ENCODE measurements at places on chromosomes 1 and 21.
A peak's percentile ranks its signal among the peaks of the same experiment; 100 is the strongest.

DNA sequence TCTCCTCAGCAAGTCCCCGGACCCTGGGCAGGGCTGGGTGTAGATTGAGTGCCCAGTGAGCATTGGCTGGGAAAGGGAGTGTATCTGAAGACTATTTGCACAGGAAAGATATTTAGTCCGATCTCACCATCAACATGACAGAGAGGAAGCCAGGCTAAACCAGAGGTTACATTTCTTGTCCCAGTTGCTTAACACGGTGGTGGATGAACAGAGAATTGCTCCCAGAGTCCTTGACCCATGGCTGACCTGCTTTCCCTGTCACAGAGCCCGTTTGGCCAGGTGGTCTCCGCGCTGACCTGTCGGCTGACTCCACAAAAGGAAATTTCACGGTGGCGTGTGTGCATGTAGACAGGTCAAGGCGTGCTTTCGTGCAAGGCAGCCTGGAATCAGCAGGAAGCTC, 83.5 kb downstream of the BEND5 start:
- DNase-seq, result no peak

- DNase-seq, result peak; percentile 80
These were observed 51.4 kb upstream of the LRIG2 start for GRCh38 chr1:113021430-113022085.

- DNase-seq, result no peak
These were observed 3.4 kb downstream of the S100A10 start for GRCh38 chr1:151990058-151990855.

DNA sequence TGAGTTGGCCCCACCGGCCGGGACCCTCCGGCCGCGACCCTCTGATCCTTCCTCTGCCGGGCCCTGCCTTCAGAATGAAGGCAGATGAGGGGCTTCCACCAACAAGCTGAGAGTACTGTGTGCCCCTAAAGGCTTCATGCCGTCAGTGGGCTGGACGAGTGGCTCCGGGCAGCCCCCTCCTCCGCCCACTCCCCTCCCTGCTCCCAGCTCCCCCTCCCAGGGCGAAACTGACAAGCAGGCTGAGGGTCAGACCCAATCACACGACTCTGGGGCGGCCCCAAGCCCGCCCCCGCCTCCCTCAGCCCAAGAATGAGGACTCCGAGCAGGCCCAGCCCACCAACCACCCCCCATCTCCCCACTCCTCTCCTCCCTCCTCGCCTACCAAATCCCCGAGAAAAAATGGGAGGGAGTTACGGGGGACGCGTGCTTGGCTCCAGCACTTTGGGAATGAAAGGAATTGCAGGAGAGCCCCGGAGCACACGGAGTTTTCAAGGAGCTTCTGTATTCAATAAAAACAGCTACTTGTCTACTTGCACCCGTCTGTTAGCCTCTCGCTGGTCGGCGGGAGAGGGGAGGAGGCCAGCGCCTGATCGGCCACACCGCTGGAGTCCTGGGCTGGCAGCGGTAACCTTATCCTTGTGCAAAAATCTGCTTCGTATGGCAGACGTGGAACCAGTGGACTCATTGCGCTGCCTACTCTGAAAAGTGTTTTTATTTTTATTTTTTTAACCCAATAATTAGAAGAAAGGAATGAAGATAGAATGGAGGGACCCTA, at the start of gene COL11A1:
TSS of gene COL11A1 (minus strand) at position 147 of the 775 bp plus-strand sequence. CDS start 344 bp downstream, outside the sequence.
- no peak for DNase-seq

- no peak for DNase-seq
These were observed 4.6 kb downstream of the MIB2 start for GRCh38 chr1:1619917-1620361.

- peak; percentile 21 for DNase-seq
These were observed 148.5 kb downstream of the TENT5C start for GRCh38 chr1:117754061-117754969.

- DNase-seq, result no peak
These were observed 77.5 kb upstream of the HMCN1 start for GRCh38 chr1:185656663-185657062.

DNA sequence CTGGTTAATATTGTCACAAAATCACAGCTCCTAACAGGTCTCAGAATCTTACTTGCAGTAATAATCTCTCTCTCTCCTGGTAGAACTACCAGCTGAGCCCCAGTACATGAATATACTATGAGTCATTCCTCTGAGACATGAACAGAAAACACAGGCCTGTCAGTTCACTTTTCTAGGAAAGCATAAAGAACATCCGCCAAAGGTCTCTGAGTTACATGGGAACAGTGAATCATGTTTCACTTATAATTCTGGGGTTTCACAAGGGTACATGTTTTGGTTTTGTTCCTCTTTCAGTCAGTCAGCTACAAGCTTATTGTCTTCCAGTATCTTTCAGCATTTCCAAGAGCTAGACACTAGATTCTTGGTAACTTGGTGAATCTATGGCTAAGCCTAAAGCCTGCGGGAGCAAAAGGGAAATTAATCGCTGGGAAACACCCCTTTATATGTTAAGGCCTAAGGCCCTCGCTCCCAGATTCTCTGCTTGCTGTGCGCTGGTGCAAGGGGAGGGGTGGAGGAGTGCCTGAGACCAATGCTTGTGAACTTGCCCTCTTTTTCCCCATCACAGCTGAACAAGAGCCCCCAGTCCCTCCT, 31.7 kb downstream of the IFNGR2 start:
- no peak for DNase-seq

DNA sequence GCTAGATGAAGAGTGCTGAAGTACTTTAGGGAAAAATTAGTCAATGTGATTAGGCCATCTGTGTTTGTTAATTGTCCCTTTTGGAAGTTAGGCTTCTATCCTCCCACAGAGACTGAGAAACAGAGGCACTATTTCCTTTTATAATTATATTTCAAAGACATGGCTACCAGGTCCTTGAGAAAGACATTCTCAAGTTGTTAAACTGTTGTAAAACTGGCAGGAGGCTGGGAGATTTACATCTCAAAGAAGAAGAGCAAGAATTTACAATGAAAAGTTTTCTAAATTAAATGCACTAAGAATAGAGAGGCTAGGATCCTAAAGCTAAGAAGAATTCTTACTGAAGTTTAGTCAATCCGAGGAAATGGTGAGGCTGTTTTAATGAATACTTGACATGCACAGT, 74.0 kb upstream of the BRINP3 start:
- no peak for DNase-seq

- DNase-seq, result no peak
These were observed 1442.6 kb upstream of the B3GALT2 start for GRCh38 chr1:194629011-194629410.

GRCh38 chr1:170518965-170519364, 13.0 kb upstream of the GORAB start:
- DNase-seq, result no peak

DNA sequence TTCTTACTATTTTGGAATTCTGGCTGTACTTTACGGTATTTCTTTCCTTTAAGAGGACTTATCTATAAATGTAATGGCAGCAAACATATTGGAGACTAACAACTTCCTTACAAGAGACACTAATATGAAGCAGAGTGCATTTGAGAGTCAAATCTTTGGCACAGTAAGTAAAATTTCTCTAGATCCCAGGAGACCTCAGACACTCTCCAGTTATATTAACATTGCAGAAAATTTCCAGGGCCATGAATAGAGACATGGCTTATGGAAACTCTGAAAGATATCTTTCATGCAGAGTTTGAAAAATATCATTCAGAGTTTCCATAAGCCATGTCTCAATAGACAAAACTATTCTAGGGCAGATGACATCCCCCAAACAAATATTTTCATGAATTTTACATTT, 51.2 kb downstream of the IL23R start:
- no peak for DNase-seq

- no peak for DNase-seq
These were observed 155.9 kb downstream of the PLXNA2 start for GRCh38 chr1:208088319-208088718.

DNA sequence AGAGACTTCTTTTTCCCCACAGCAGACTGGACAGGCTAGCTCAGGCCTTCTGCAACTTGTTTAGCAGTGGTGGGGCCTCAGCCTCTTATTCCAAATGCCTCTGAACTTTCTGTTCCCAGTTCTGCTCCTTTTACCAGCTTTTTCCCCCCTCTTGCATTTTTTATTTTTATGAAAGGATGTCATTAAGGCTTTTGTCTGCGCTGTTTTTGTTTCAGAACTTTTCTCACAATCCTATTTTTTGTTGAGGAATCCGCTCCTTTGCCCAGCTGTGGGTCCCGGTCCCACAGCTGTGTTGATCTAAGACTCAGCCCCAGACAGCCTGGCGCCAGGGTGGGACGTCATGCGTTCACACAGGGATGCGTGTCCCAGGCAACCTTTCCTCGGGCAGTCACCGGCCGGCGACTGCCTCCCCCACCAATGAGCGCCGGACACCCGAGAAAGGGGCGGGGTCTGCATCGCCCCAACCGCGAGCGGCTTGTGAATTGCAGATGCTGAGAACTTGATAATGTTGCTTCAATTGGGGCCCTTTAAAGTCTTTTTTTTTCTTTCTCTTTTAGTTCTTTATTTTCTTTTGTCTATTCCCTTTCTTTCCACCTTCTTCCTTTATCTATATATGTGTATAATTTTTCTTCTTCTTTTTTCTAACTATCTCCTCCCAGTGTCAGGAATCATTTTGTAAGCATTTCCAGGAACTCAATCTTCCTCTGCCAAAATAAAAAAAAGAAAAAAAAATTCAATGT, 3.0 kb upstream of the ID3 start:
- peak; percentile 99 for DNase-seq

DNA sequence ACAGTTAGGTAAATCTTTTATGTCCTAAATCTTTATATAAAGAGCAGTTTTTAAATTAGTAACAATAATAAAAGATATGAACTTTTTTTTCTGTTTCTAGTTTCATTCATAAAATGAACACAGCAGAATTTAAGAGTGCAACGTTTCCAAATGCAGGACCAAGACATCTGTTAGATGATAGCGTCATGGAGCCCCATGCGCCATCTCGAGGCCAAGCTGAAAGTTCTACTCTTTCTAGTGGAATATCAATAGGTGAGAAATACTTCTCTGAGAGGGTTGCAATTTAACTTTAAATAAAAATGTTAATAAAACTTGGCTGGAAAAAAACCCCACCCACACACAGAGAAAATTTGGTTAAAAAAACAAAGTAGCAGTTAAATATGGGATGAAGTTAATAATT, 15.0 kb upstream of the ANGPTL1 start:
- no peak for DNase-seq

DNA sequence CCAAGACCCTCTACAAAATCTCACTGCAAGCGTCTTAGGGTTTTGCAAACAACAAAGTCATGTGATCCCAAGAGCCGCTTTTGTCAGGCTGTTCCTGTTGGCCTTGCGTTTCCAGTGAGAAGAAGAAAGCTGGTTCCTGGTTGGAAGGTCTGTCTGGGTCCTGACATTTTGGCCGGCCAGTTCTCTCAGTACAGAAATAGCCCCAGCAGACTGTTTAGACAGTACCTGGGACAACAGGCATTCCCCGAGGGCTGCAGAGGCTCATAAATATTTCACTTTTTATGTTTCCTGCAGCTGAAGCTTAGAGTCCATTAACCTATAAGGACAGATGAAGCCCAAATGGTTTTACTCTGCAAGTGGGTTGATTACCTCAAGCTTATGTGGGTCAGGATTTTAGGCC, 8.6 kb downstream of the GPR137B start:
- DNase-seq, result no peak

DNA sequence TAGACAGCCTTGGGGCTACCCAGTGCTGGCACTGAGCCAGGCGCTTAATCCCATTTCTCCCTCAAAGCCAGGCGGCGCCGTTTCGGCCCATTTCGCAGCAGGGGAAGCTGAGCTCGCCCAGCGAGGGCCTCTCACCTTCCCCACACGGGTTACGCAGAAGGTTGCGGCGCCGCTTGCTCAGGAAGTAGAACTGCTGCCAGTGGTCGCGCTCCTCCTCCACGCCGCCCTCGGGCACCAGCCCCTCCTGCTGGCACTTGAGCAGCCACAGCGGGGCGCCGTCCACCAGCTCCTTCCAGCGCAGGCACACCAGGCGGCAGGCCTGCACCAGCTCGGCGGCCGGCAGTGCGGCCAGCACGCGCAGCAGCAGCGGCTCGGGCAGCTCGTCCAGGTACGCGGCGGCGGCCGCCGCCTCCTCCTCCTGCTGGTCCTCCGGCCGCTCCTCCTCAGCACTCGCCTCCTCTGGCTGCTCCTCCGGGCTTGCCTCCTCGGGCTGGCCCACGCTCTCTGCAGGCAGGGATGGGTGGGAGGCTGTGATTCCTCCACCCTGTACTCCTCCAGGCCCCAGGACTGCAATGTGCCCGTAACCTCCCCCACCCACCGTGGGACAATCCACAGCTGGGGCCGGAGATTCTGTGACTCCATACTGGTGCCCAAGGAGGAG, 3.8 kb downstream of the FBXO2 start:
- DNase-seq, result peak; percentile 59

DNA sequence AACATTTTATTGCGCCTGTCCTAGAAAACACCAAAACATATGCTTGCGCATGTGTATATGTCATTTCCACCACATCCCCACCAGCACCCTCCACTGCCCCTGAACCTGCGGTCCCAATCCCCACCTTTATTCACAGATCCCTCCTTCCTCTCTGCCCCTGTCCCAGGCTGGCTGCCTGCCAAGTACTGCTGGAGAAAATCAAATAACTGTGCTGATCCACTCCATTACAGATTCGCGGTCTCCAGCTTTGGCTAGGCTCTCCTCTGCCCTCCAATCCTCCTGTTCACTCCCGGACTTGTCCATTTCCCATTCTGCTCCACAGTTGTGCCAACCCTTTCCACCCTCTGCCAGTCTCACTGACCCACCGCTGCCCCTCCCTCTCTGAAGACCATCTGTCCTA, 59.3 kb upstream of the GJB5 start:
- DNase-seq, result peak; percentile 39

- DNase-seq, result no peak
These were observed 95.1 kb downstream of the ST3GAL3 start for GRCh38 chr1:43802356-43802980.

- no peak for DNase-seq
These were observed 10.6 kb upstream of the S100A11 start for GRCh38 chr1:152047413-152047729.

DNA sequence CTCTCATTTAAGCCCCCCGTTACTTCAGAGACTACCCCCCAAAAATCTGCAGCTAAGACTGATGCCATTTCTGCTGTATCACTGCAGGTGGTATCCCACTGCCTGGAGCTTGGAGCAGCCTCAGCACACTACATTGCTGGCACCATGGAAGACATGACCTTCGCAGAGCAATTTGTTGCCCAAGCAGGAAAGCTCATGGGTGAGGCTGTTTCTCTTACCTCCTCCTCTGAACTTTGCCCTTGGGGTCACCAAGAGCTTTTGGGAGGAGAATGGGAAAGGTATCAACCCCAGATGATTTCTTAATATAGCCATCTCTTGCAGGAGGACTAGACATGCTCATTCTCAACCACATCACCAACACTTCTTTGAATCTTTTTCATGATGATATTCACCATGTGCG, 2.0 kb downstream of the HSD11B1 start:
- DNase-seq, result no peak
